ENCODE measurements at places on chromosomes 7 and 10.

GRCh38 chr10:17665747-17666146 lies 21.8 kb downstream of the STAM start:
- DNase-seq, result no peak

DNA sequence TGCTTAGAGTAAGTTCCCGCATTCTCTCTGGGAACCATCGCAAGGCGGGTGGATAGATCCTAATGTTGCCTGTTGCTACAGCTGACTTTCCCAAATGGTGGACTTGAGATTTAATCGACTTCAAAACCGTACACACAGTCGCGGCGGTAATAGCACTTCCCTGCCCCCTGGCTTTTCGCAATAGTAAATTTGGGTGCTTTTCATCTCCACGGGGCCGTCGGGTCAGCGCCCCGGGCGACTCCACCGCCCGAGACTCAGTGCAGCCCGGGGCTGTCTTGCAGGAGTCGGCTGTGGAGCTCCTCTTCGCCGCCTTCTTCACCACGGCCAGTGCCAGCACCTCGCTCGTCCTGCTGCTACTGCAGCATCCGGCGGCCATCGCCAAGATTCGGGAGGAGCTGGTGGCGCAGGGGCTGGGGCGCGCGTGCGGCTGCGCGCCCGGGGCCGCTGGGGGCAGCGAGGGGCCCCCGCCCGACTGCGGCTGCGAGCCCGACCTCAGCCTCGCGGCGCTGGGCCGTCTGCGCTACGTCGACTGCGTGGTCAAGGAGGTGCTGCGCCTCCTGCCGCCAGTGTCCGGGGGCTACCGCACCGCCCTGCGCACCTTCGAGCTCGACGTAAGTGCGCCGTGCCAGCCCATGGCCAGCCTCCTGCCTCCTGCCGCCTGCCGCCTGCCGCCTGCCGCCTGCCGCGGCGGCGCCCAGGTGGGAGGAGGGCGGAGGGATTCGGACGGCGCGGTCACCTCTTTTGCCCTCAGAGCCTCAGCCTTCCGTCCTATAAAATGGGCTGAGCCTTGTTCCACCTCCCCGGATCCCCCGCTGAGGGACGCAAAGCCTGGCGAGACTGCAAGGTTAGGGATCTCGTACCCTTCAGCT lies 5.3 kb downstream of the CYP26C1 start:
- DNase-seq, result no peak

DNA sequence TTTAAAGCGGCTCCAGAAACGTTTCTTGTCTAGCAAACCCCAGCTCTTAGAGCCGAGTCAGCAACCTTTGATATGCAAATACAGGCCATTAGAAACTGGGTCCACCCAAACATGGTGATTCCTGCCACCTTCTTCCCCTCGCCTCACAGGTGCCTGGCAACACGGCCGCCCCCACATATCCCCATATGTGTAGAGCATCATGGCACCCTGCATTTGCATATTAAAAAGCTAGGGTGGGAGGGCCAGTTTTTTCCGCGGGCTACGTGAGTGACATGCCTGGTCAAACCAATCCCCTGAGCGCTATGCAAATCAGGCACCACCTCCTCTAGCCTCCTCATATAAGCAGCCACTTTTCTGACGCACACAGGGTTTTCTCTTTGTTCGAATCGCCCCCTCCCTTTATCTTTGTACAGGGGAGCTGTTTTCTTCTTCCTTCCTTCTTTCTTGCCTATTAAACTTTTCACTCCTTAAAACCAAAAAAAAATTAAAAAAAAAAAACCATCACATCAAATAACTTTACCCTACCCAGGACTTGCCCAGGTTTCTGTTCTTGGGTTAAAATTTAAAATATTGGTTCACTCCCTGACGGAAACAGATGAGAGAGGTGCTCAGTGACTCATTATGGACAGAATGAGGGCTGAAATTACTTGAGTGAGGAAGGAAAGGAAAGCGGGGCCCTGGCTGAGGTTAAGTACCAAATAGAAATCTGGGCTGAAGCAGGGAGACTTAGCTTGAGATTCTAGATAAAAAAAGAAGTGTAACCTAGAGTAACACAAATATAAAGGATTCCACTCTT lies 59.8 kb downstream of the COA1 start:
- peak; percentile 91 for DNase-seq

- no peak for DNase-seq
Measured at GRCh38 chr10:132704008-132704814, 81.7 kb downstream of the NKX6-2 start.

- no peak for DNase-seq
Measured at GRCh38 chr10:75694269-75694668, 262.8 kb downstream of the LRMDA start.

GRCh38 chr7:17301471-17302456 lies 3.3 kb downstream of the AHR start:
- DNase-seq, result peak; percentile 48
